ENCODE measurements at places on chromosomes 7 and 10. TPM values are rescaled to one million over a fixed set of nuclear protein-coding genes. Genes with fewer than 3 reads are reported as not detected.

DNA sequence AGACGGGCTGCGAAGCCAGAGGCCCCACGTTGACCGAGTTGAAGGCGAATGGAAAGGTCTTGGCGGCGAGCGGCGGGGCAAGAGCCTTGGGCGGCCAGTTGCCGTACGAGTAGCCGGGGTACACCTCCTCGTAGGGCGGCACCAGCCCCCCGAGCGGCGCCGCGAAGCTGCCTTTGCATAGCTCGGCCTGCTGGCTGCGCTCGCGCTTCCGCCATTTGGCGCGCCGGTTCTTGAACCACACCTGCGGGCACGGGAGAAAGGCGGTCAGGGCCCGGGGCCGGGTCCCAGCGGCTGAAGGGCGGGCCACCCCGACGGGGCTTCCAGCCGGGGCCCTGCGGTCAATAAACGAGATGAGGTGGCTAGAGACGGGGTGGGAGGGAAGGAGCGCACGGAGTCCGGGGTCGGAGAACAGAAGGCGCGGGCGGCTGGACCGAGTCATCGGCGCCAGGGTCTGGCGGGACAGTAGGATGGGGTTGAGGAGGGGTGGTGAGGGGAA is 4.8 kb downstream of the ELOVL3 start:
- no peak for DNase-seq

DNA sequence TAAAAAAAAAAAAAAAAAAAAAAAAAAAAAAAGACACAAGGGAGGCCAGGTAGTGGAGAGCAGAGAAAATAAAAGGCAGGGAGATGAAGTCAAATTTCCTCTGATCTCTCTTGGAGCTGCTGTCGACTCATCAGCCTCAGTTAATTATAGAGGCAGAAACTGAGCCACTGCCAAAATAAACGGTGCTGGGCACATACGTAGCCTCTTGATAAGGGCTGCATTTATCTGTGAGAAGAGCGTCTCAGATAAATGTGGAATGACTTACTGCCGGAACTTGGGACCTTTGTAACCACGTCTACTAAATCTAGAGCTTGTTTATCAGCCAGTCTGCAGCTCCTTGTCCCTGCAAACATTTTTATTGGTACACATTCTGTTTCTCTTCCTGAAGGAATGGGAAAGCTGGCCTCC is 162.3 kb downstream of the BAMBI start:
- no peak for DNase-seq

- DNase-seq: no peak
Observed at GRCh38 chr10:93299606-93300287, 182.4 kb downstream of the MYOF start.

DNA sequence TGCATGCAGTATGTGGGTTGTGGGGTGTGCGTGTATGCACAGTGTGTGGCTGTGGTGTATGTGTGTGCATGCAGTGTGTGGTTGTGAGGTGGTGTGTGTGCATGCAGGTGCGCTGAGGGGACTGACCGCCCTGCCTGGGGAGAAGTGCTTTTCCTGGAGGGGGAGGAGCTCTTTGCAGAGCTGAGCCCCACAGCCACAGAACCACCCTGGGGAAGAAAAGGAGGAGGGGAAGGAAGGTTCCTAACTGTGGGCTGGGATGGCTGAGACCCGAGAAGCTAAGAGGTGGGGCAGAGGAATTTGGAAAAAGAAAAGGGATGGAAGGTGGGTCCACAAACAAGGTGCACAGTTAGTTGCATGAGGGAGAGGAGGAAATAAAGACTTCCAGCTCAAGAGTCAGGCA is at the start of gene TRPV5:
TSS of gene TRPV5 (minus strand) at position 123 of the 400 bp plus-strand sequence. CDS start 287 bp downstream, outside the sequence.
- DNase-seq: no peak

- no peak for DNase-seq
Observed at GRCh38 chr7:28855538-28856217, 102.5 kb downstream of the TRIL start.

GRCh38 chr10:59087486-59087885 is 89.0 kb upstream of the PHYHIPL start:
- DNase-seq: no peak

DNA sequence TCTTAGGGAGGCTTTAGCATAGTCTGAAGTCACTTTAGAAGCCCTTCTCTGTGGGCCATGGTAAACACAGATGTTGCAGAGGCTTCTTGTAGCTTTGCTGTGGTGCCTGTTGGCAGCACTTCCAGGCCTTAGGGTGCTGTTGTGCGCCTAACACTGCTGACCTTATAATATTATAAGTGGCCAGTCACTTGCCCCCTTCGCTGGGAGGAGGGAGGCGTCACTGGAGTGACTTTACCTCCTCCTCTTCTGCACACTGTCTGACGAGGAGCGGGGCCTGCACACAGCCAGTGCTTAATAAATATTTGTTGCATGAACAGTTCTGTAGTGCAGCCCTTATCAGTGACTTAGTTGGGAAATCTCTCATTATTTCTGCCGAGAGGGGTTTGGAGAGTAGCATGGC is 63.3 kb downstream of the WDR37 start:
- DNase-seq: no peak

DNA sequence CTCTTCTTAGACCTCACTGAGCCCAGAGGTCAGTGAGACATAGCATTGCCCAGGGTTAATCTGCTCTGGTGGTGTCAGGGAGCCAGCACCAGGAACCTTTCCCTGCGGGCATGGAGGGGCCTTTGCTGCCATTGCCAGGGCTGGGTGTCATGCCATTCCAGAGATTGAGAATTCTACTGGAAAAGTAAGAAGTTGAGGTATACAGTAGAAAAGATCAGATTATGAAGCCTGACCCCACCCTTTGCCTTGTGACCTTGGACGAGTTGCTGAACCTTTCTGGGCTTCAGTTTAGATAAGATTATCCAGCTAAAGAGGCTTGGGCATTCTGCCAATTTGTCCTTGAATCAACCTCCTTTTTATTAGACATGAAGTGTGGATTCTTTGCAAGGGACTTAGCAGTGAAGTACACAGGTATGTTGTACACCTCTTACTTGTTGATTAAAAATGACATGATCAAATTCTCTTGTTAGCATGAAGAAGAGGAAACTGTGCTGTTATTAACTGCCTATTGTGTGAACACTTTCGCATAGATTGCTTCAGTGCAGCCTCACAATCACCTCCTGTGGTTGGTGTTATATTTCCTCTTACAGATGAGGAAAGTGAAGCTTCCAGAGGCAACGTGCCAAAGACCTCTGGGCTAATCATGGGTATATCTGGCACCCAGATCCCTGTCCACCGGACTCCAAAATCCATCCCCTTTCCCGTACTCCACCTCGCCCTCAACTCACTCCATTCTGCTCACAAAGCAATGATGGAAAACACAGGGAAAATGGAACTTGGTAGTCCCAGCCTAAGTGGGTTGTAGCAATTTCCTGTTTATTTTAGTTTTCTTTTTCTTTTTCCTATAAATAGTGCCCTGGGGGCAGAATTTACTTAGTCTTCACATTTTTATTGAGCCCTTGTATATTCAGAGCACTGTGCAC is 151.3 kb downstream of the CAMK1D start:
- no peak for DNase-seq

DNA sequence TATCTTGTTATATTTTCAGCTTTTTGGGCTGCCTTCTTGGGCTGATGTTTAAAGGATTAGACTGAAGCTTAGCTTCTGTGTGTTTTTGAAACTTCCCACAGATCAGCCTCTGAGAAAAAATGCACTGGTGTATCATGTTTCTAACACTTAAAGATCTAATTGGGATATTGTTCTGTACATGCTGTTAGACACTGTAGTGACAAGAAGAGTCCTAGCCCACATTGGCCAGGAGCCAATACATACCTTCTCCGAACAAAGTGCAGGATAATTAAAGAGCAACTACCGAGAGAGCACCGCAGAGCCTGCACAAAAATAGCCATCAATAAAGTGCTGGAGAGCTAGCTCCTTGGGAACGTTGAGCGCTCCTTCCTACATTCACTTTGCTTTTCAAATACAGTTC is 289.4 kb upstream of the SP8 start:
- DNase-seq: peak; percentile 14

GRCh38 chr7:158097453-158098124 is 490.0 kb downstream of the PTPRN2 start:
- DNase-seq: no peak

- no peak for DNase-seq
Observed at GRCh38 chr10:78532480-78533042, 498.9 kb downstream of the RPS24 start.

DNA sequence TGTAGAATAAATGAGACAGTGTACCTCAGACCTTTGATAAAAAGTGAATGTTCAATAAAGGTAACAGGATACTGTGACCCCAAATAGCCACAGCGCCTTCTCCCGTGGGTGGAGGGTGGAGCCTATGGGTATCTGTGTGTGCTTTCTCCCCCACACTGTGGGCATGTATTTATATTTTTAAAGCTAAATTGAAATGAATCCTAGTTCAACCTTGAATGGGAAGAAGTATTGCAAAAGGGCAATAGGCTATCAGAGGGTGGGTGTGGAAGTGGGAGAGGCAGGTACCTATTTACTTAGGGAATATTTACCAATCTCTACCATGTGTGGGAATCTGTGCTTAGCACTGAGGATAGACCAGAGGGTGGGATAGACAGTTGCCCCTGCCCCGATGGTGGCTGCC is 68.9 kb downstream of the PFKFB3 start:
- DNase-seq: no peak

The SHTN1 gene
- 21.9 TPM for polyA plus RNA-seq

The GRID2IP gene
- polyA plus RNA-seq: 1.2 TPM

The GPR15LG gene
- polyA plus RNA-seq: 1.5 TPM

The CDHR1 gene
- 0.14 TPM for polyA plus RNA-seq

All from left renal pelvis (tissue), 4 donors.